Chondrocyte (in vitro differentiated cells): ENCODE measurements at places on chromosomes 11 and 22. TPM values are rescaled to one million over a fixed set of nuclear protein-coding genes. Genes with fewer than 3 reads are reported as not detected.

DNA sequence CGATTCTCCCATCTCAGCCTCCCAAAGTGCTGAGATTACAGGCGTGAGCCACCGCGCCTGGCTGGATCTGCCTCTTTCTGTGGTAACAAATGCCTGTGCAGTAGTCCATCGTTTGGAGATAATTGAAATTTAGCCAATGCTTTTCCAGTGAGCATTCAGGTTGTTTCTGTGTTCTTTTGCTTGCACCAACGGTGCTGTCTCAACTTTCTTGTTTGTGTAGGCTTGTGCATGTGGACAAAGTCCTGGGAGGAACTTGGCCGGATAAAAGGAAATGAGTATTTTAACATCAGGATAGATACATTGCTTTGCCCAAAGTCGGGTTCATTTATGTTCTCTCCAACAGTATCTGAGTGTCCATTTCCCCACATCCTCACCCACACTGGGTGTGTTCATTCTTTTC, 85.7 kb downstream of the KIAA1671 start:
- H3K27me3 ChIP-seq, result no peaks in the 10 kb centered on the region
- no peak overlapping the region for H3K4me3 ChIP-seq
- DNase-seq, result no peak
- no peak overlapping the region for H3K27ac ChIP-seq
- H3K4me1 ChIP-seq, result peaks cover 3% of the 10 kb centered on the region
- peaks cover 24% of the 10 kb centered on the region for H3K36me3 ChIP-seq

DNA sequence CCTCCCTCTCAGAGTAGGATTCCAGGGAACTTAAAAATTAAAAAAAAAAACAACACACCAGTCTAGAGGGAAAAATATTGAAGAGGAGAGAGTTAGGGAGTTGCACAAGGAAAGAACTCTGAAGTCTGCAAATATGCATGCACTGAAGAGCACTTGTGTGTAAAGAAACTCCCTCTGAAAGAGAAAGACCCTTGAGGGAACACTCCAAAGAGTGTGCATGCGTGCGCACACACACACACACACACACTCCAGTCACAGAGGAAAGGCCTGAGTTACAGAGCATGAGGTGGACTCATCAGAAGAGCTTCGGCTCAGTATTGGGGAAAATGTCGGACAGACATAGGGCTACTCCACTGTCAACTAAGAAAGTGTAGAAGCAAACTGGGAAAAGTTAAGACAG, 30.1 kb downstream of the GGTLC2 start:
- H3K27ac ChIP-seq, result no peak overlapping the region
- no peaks in the 10 kb centered on the region for H3K36me3 ChIP-seq
- H3K27me3 ChIP-seq, result peaks cover 34% of the 10 kb centered on the region
- no peaks in the 10 kb centered on the region for H3K4me1 ChIP-seq

Gene OR8D1
- not detected in 3 replicates for total RNA-seq

Gene NEAT1
- 333 to 440 TPM (median 377 TPM) in 3 replicates for total RNA-seq

GRCh38 chr11:1924646-1925372, 5.3 kb downstream of the TNNT3 start:
- DNase-seq, result peak; percentile 68
- no peaks in the 10 kb centered on the region for H3K27me3 ChIP-seq
- no peaks in the 10 kb centered on the region for H3K4me1 ChIP-seq
- no peak overlapping the region for H3K4me3 ChIP-seq

- no peak for DNase-seq
- no peak overlapping the region for H3K27ac ChIP-seq
- H3K27me3 ChIP-seq, result peaks cover 17% of the 10 kb centered on the region
These were observed 7.9 kb downstream of the NLRP14 start for GRCh38 chr11:7028141-7028540.

GRCh38 chr11:114272311-114272710, 23.9 kb upstream of the NNMT start:
- no peak overlapping the region for H3K4me3 ChIP-seq
- DNase-seq, result no peak
- H3K27ac ChIP-seq, result no peak overlapping the region
- no peaks in the 10 kb centered on the region for H3K4me1 ChIP-seq

GRCh38 chr11:78696177-78696576, 121.5 kb upstream of the NARS2 start:
- no peak overlapping the region for H3K27ac ChIP-seq
- peaks cover 72% of the 10 kb centered on the region for H3K4me1 ChIP-seq
- H3K27me3 ChIP-seq, result no peaks in the 10 kb centered on the region
- no peak for DNase-seq

- DNase-seq, result peak; percentile 69
- peaks cover 20% of the 10 kb centered on the region for H3K36me3 ChIP-seq
- peak overlapping the region; percentile 90 for H3K27ac ChIP-seq
- peaks cover 70% of the 10 kb centered on the region for H3K4me1 ChIP-seq
These were observed 15.6 kb downstream of the LRRC32 start for GRCh38 chr11:76654980-76655379.

Gene OR8G5
- 0.20 TPM in 1 of 3 replicates, not detected in the others for total RNA-seq

- no peak overlapping the region for H3K4me3 ChIP-seq
- peaks cover 44% of the 10 kb centered on the region for H3K36me3 ChIP-seq
- DNase-seq, result no peak
- H3K27me3 ChIP-seq, result no peaks in the 10 kb centered on the region
- no peak overlapping the region for H3K27ac ChIP-seq
These were observed 40.5 kb upstream of the CABP7 start for GRCh38 chr22:29679316-29679715.

- DNase-seq, result no peak
- no peaks in the 10 kb centered on the region for H3K36me3 ChIP-seq
- no peaks in the 10 kb centered on the region for H3K27me3 ChIP-seq
- H3K4me1 ChIP-seq, result peaks cover 19% of the 10 kb centered on the region
- no peak overlapping the region for H3K4me3 ChIP-seq
These were observed 593.7 kb downstream of the METTL15 start for GRCh38 chr11:28701760-28702449.

- H3K36me3 ChIP-seq, result no peaks in the 10 kb centered on the region
- peak; percentile 87 for DNase-seq
- H3K27me3 ChIP-seq, result peaks cover 9% of the 10 kb centered on the region
These were observed 547 bp downstream of the PARVG start for GRCh38 chr22:44181033-44181911.

Gene KMT2A
- total RNA-seq, result 40.3 to 57.6 TPM (median 42.9 TPM) in 3 replicates

DNA sequence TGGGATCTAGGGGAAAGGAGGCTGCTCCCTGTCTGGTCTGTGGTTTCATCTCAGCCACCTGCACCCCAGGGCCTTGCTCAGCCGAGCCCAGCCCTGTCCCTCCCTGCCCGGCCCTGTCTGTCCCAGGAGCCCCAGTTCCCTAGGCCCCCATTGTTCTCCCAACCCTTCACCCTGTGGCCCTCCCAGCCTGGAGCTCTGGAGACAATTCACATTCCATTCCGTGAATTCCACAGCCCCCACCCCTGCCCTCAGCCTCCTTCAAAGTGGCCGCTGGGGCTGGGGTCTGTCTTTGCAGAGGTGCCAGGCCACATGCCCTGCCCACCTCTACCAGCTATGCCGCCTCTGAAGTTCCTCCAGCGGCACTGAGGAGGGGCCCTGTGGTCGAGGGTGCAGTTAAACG, 77.9 kb upstream of the WNT11 start:
- no peak for DNase-seq
- no peaks in the 10 kb centered on the region for H3K27me3 ChIP-seq

- H3K27me3 ChIP-seq, result peaks cover 6% of the 10 kb centered on the region
- DNase-seq, result no peak
- no peak overlapping the region for H3K27ac ChIP-seq
- no peak overlapping the region for H3K4me3 ChIP-seq
- no peaks in the 10 kb centered on the region for H3K4me1 ChIP-seq
- H3K36me3 ChIP-seq, result peaks cover 5% of the 10 kb centered on the region
These were observed 14.0 kb upstream of the ACR start for GRCh38 chr22:50723991-50724390.

DNA sequence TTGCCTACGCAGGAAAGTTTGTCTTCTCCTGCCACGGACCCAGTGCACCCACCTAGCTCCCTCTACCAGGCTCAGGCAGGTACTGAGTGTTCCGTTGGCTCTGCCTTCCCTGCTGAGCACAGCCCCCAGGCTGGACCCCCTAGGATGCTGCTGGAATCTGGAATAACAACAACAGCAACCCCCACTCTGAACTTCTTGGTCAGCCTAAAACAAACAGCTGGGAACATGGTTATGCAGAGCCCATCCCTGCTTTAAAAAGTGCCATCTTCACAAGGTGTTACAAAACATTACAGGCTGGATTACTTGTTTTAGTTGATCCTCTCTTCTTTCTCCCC, 1.8 kb downstream of the OPCML start:
- no peak overlapping the region for H3K4me3 ChIP-seq
- no peak overlapping the region for H3K27ac ChIP-seq
- H3K27me3 ChIP-seq, result peaks cover 48% of the 10 kb centered on the region
- no peak for DNase-seq
- H3K4me1 ChIP-seq, result peaks cover 6% of the 10 kb centered on the region
- no peaks in the 10 kb centered on the region for H3K36me3 ChIP-seq

Gene INS
- not detected in 3 replicates for total RNA-seq
